ENCODE measurements at places on chromosomes 2 and 18.

DNA sequence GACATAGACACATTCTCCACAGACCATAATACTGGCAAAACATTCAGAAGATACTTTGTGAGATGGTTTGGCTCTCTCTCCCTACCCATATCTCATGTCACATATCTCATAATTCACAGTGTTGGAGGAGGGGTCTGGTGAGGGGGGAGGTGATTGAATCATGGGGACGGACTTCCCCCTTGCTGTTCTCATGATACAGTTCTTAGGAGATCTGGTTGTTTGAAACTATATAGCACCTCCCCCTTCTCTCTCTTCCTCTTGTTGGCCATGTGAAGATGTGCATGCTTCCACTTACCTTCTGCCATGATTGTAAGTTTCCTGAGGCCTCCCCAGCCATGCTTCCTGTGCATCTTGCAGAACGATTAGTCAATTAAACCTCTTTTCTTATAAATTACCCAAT is 61.1 kb downstream of the HK2 start:
- DNase-seq, result no peak

DNA sequence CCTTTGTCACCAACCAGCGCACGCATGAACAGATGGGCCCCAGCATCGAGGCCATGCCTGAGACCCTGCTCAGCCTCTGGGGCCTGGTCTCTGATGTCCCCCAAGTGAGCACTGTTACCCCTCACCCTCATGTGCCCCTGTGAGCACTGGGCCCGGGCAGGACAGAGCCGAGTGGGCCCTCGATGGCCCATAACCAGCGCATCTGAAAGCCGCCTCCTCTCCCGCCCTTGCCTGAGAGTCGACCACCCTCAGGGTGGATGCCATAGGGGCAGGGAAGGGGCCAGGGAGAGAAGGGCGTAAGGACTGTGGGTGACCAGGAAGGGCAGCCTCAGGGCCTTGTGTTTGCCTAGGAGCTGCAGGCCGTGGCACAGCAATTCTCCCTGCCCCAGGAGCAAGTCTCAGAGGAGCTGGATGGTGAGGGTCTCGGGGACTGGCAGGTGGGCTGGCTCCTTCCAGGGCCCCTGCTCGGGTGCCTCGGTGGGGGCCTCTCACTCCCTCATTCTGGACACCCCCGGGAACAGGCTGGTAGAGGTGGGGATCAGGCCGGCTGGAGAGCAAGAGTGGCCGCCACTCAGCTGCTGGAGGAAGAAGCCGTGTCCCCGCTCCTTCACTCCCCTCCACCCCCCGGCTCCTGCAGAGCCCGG is 2.1 kb downstream of the PROM2 start:
- no peak for DNase-seq

- no peak for DNase-seq
Observed at GRCh38 chr2:75844651-75845050, 133.9 kb upstream of the GCFC2 start.

GRCh38 chr2:200732866-200733265 is 78.8 kb upstream of the BZW1 start:
- no peak for DNase-seq

DNA sequence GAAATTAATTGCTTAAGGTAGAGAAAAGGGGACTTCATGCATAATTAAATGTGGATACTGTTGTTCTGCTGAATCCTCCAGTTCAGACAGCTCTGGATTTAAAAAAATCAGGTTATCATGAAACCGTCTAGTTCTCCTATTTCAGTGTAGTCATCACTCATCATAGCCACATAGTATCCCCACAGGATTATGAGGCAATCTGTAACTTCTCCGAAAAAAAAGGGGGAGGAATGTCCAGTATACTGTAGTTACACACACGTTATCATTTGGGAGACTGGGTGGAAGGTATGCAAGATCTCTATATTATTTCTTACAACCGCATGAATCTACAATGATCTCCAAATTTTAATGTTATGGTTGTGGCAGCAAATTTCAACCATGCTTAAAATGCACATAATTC is 114.0 kb downstream of the HIBCH start:
- DNase-seq, result no peak

- no peak for DNase-seq
Observed at GRCh38 chr2:98037666-98038336, 42.1 kb upstream of the TMEM131 start.
